NCI-H2081 (cell line): ENCODE measurements at places on chromosomes 7 and 10.

GRCh38 chr7:44267719-44268421 is 57.5 kb downstream of the CAMK2B start:
- peak; percentile 53 for DNase-seq

- no peak for DNase-seq
Observed at GRCh38 chr10:27541796-27542729, 38.0 kb downstream of the RAB18 start.

- no peak for DNase-seq
Observed at GRCh38 chr7:74606101-74606908, 51.2 kb upstream of the GTF2I start.

- DNase-seq = no peak
Observed at GRCh38 chr7:23235813-23236221, 10.8 kb upstream of the GPNMB start.

DNA sequence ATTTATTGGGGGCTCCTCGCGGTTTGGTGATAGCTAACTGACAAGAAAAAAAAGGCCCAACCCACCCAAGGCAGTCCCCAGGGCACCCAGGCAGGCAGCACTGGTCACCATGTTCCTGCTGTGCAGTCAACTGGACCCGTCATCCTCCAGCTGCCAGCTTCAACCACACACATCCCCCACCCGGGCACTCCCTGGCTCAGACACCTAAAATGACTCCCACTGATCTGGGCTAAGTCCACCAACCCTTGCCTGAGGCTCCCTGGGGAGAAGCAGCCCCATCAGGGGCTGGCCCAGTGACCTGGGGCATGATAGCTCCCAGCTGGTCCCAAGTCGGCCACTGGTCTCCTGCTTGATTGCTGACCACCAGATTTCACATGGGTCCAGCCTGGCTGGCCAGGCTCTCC is 161.8 kb downstream of the NRF1 start:
- DNase-seq = no peak

DNA sequence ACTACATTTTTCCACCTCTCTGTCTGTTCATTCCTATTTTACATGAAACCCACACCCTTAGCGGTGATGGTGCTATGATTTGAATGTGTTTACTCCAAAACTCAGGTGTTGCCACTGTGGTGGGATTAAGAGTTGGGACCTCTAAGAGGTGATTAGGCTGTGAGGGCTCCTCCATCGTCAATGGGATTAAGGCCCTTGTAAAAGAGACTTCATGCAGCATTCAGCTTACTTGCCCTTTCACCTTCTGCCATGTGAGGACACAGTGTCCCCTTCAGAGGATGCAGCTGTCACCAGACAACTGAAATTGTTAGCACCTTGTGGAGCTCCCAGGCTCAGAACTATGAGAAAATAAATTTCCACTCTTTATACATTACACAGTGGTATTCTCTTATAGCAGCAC is 182.2 kb downstream of the NOC3L start:
- no peak for DNase-seq

DNA sequence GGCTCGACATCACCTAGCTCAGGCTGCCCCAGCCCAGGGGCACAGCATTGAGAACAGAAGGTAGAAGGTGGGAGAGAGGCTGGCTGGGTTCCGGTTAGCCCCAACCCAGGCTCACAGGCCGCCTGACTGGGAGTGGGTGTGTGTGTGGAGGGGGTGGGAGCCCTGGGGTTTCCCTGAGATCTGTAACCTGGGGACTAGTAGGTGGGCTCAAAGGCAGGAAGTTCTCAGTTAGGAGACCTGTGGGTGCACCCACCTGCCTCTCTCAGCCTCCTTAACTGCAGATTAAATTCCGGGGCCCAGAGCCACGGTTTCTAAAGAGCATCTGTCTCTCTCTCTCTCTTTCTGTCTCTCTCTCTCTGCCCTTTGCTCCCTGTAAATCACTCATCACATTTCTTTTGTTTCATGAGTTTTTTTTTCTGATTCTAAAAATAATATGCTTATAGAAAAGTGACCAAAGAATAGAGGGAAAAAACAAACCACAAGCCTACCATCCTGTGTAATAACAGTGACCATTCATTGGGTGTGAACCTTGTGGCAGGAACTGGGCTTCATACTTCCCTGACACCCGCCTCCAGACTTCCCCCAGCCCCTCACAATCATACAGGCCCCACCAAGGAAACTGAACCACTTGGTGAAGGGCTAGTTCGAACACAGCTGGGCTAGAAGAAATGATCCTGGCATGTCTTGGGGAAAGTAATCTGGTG is 83.4 kb upstream of the SMNDC1 start:
- no peak for DNase-seq
